NCI-H1105 (cell line): ENCODE measurements at places on chromosomes 7 and 10.
A peak's percentile ranks its signal among the peaks of the same experiment; 100 is the strongest.

DNA sequence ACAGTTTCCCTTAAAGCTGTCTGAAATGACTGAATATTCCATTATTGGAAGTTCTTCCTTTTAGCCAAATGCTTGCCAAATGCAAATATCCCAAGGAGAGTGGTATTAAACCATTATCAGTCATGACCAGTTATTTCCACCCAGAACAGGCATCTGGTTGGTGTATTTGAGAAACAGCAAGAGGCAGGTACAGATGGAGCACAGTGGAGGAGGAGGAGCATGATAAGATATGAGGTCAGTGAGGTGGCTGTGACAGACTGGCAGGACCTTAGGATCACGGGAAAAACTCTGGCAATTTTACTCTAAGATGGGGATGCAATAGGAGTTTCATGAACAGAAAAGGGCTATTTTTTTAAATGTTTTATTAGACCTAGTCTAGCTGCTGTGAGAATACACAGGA, 6.4 kb downstream of the HEPACAM2 start:
- no peak for DNase-seq

- DNase-seq, result no peak
These were observed 260.8 kb upstream of the COBL start for GRCh38 chr7:51577390-51577789.

DNA sequence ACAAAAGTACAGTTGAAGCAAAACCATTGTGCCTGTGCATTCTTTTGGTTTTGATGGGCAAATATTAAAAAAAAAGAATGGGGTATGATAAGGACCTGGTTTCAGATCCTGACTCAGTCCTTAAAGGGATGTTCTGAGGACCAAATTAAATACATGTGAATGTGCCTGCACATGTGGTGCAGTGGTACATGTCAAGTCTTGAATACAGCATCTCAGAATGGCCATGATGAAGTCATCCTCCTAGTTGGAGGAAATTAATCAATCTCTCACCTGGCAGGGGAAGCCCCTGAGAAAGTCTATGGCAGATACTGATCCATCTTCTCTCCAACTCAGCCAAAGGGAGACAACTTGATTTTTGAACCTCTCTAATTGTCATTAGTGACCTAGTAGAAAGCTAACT, 207.0 kb downstream of the SUGCT start:
- DNase-seq, result no peak

GRCh38 chr10:4514445-4515108, 311.4 kb upstream of the AKR1E2 start:
- no peak for DNase-seq

GRCh38 chr10:11409357-11409756, 202.1 kb downstream of the USP6NL start:
- no peak for DNase-seq

- DNase-seq, result no peak
These were observed 313.0 kb upstream of the FZD1 start for GRCh38 chr7:90951229-90951628.

GRCh38 chr10:101647255-101647654, 47.7 kb downstream of the FBXW4 start:
- DNase-seq, result no peak

- no peak for DNase-seq
These were observed 102.3 kb downstream of the TBXAS1 start for GRCh38 chr7:139931190-139931934.

GRCh38 chr7:31084226-31084625, 32.1 kb downstream of the ADCYAP1R1 start:
- DNase-seq, result no peak

GRCh38 chr7:29278337-29279069, 83.9 kb downstream of the CHN2 start:
- peak; percentile 85 for DNase-seq

DNA sequence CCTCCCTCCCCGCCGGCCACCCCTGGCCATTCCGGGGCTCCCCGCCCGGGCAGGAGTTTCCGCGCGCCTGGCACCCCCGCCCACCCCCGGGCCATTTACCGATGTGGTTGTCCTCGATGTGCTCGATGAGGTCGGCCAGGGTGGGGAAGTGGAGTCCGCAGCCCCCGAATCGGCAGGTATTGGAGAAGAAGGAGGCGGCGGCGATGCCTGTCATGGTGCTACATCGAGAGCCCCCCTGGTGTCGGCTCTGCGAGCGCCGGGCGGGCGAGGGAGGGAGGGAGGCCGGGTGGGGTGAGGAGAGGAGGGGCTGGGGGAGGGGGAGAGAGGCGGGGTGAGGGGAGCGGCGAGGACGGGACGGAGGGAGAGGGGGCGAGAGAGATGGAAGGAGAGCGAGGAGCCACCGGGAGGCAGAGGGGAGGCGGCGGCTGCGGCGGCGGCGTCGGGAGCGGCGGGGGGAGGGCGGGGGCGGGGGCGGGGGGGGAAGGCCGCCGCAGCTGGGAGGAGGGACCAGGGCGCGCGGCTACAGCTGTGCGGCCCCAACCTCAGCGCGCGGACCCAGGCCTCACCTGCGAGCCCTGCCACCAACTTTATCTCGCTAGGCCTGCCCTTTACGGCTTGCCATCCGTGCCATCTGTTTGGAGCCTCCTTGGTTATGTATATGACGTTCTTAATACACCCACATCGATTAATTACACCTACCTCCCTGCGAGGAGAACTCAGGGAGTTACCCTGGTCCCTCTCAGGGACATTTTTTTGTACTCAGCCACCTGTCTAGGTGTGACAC, at the start of gene JAZF1:
Gene JAZF1 (minus strand): TSS at position 432 of the 784 bp plus-strand sequence.
- peak; percentile 69 for DNase-seq

- DNase-seq, result no peak
These were observed 448.1 kb upstream of the PODXL start for GRCh38 chr7:132004529-132004928.

DNA sequence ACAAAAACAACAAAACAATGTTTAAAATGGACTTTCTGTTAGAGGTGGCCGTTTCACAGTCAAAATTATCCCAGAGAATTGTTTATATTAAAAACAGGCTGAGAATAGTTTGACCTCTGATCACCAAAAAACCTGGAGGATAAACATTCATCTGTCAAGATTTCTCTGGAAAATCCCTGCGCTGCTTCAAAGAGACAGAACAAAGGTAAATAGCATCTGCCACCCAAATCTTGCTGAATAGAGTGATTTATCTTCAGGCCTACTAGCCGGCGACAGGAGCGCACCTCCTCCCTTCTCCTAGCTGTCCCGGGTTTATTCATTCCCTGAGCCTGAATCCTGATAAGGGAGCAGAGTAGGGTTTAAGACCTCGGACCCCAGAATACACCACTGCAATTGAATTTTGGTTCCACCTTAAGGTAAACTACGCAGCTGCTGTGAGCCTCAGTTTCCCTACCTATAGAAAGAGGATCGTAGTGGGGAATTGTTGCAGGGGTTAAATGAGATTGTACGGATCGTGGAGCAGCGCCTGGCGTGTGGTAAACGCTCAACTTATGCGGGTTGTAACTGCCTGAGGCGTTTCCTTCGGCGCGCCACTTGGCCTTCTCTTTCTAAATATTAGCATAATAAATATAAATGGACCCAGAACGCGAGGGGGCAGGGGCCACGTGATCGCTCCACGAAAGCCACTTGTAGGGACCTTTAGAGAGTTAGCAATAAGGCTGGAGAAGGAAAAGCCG, 498 bp upstream of the ST7 start:
- DNase-seq, result peak; percentile 49

- DNase-seq, result no peak
These were observed 5.1 kb upstream of the CDHR3 start for GRCh38 chr7:105958012-105958411.

- no peak for DNase-seq
These were observed 56.0 kb upstream of the BTRC start for GRCh38 chr10:101297901-101298486.

GRCh38 chr7:30730996-30731395, 20.9 kb upstream of the INMT start:
- DNase-seq, result no peak

DNA sequence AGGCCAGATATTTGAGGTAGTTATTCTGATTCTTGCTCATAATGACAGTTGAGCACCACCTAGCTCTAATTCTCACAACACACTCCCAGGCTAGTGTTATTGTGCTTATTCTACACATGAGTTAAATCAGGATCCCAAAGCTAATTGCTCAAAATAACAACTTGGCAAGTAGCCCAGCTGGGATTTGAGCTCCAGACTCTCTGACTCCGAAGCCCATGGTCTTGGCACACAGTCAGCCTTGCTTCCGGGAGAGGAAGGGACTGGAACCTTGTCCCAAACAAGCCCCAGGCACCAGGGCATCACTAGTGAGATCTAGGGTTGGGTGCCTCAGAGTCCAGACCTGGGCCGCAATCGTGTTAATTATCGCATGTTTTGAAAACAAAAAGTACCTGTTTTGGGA, 101.4 kb downstream of the GPAM start:
- DNase-seq, result peak; percentile 81

DNA sequence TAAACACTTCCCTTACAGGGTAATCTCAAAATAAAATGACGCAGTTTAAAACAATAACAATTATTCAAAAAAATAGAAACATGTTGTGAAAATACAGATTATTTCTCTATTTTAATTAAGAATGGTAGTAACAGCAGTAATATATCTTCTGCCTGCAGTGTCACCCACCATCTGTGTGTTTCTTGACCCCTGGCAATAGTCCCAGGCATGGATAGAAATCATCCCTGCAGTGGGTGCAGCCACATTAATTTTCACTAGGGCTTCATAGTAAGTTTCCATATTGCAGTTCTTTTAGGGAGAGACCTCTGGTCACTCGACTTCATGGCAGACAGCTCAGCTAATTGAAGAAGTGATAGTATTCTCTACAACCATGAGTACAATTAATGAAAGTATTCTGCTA, 470.1 kb upstream of the TEX47 start:
- DNase-seq, result no peak

DNA sequence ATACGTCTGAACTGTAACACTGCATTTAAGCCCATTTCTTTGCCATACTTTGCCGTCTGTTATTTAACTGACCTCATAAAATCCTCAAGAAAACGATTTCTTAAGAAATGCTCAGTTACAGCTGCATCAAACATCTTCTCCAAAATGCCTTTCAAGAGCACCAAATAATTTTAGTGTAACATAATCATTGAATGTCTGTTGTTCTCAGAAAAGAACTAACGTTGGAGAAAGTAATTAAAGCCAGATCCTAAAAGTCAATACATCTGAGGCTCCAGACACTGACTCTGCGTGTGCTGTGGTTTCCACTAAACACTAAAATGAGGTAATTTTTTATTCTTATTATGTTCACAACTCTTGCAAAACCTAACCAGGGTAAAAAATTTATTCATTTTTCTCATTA, 63.7 kb upstream of the LRRC17 start:
- DNase-seq, result no peak

GRCh38 chr7:11714676-11715075, 117.3 kb downstream of the THSD7A start:
- no peak for DNase-seq

GRCh38 chr10:119772334-119772733, 46.5 kb downstream of the INPP5F start:
- DNase-seq, result no peak

DNA sequence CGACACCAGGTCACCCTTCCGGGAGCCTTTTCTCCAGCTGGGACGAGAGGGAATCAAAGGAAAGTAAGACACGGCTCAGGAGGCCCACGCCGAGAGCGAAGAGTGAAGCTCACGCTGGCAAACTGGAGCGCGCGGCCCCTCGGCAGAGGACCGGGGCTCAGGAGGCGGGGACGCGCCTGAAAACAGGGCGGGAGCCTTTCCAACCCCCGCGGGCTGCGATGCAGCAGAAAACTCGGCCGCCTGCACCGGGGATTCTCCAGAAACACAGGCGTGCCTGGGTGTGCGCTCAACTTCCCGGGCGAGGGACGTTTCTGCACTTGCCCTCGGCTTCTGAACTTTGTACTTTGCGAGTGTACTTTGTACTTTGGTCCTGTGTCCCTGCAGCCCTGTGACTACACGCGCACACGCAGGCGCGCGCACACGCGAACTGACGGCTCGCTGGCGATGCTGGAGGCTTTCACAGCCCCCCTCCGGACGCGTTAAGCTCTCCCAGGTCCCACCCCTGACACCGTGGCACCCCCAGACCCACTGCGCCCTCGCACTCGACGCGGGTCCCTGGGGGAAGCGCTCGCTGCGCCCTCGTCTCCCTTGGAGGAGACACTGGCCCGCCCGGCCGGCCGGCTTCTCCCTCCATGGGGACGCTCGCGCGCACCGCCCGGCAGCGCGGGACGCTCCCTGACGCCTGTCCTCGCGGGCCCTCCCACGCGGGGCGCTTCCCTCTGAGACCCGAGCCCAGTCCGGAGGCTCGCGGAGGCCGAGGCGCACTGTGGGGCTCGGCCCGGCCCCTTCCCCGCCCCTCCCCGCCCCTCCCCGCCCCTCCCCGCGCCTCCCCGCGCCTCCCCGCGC, 588 bp upstream of the PAOX start:
- DNase-seq, result peak; percentile 21

GRCh38 chr7:121945480-121946236, 72.7 kb downstream of the PTPRZ1 start:
- no peak for DNase-seq

GRCh38 chr10:130551676-130552075, 415.5 kb downstream of the GLRX3 start:
- DNase-seq, result no peak

GRCh38 chr10:96918214-96919002, 86.3 kb downstream of the LCOR start:
- DNase-seq, result no peak

- no peak for DNase-seq
These were observed 209.3 kb upstream of the KMT2E start for GRCh38 chr7:104804696-104805095.

DNA sequence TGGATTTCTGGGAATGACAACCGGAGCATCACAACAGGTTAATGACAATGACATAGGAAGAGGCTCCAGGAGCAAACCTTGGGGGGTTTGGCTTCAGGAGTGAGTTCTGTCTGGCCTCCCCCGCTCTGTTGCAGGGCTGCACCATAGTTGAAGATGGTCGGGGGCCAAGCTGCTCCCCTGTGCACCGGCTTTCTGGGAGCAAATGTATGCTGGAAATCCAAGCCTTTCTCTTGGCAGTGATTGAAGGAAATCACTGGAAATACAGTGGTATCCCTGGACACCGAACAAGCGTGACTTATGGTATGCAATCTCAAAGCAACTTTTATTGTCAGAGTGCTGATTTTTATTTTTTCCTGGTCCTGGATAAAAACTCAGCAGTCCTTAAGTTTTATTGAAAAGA, 251.9 kb upstream of the ZNF32 start:
- no peak for DNase-seq

GRCh38 chr10:129814681-129815646, 149.1 kb downstream of the EBF3 start:
- no peak for DNase-seq

DNA sequence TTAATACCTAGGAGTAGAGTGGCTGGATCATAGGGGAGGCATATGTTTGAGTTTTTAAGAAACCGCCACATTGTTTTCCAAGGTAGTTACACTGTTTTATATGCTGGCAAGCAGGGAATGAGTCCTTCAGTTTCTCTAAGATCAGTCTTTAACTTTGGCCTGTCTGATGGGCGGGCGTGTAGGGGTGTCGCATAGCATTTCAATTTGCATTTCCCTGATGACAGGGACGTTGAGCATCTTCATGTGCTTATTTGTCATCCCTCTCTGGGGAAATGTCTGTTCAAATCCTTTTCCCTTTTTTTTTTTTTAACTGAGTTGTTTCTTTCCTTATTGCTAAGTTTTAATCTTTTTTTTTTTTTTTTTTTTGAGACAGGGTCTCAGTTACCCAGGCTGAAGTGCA, 9.8 kb downstream of the MTG1 start:
- no peak for DNase-seq

- no peak for DNase-seq
These were observed 76.6 kb downstream of the SLC16A9 start for GRCh38 chr10:59633063-59633462.
